ENCODE measurements at places on chromosomes 1 and 21.

GRCh38 chr1:53735681-53736080 lies 3.3 kb downstream of the GLIS1 start:
- no peak for DNase-seq

DNA sequence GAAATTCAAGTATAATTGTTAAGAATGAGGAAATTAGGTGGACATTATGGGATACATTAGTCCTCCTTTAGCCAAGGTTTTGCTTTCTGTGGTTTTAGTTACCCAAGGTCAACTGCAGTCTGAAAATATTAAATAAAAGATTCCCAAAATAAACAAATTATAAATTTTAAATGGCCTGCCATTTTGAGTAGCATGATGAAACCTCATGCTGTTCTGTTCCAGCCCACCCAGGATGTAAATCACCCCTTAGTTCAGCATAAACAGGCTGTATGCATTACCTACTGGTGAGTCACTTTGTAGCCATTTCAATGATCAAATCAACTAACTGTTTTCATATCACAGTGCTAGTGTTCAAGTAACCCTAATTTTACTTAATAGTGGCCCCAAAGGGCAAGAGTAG lies 132.5 kb upstream of the LYPLAL1 start:
- DNase-seq, result no peak

GRCh38 chr1:106290805-106291501 lies 765.5 kb upstream of the PRMT6 start:
- DNase-seq, result no peak

DNA sequence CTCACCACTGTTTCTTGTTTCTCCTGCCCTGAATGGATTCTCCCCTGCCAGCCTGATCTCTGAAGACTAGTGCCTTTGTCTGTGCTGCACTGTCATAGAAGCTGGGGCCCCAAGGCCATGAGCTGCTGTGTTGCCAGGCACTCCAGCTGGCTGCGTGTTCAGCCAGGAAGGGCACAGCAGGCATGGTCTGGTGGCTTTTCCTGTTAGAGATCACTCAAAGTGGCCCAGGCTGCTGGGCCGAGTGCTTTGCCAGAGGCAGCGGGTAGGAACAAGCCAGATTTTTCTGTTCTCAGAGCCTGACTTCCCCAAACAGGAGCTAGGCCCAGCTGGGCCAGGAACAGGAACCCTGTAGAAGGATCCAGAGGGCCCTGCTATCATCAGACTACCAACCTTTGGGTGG lies 5.2 kb downstream of the ADPRS start:
- DNase-seq, result no peak

DNA sequence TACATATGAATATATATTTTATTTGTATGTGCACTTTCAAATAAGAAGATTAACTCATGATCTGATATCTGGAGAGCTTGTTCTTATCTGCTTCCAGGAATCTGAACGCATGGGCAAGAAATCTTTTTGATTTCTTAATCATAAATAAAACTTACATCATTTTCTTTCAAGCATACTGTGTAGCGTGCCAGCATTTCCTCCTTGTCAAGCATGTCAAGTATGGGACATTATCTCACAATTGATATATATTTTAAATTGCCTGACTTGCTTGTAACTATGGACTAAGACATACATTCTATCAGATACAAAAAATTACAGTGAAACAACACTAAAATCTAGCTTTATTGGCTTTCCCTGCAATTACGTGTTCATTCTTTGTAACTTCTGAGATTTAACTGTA lies 1128.2 kb downstream of the PLA2G4A start:
- DNase-seq, result no peak

DNA sequence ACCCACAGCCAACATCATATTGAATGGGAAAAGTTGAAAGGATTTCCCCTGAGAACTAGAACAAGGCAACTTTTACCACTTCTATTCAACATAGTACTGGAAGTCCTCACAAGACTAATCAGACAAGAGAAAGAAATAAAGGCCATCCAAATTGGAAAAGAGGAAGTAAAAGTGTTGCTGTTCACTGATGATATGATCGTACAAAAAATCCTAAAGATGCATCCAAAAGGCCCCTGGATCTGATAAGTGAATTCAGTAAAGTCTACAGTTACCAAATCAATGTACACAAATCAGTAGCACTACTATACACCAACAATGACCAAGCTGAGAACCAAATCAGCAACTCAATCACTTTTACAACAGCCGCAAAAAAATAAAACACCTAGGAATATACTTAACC lies 28.3 kb downstream of the RAB3GAP2 start:
- no peak for DNase-seq

GRCh38 chr1:82264802-82265201 lies 464.1 kb downstream of the ADGRL2 start:
- no peak for DNase-seq

DNA sequence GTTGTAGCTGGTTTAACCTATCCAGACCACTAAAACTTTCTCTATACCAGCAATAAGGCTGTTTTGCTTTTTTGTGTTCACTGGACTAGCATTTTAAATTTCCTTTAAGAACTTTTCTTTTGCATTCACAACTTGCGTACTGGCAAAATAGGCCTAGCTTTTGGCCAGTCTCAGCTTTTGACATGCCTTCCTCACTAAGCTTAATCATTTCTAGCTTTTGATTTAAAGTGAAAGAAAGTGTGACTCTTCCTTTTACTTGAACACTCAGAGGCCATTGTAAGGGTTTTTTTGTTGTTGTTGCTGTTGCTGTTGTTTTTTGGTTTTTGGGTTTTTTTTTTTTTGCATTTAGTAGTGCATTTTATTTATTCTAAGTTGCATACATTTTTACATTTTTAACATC lies 15.2 kb downstream of the RPAP2 start:
- DNase-seq, result peak; percentile 3

DNA sequence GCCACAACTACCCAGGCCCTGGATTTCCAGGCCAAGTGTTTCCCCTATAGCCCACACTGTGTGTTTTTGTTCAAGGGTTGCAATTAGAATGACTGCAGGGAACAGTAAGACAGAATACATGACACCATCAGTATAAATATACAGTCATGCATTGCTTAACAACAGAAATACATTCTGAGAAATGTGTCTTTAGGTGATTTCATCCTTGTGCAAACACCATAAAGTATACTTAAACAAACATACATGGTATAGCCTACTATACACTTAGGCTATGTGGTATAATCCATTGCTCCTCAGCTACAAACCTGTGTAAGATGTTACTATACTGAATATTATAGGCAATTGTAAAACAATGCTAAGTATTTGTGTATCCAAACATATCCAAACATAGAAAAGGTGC lies 7.5 kb upstream of the SLC44A5 start:
- no peak for DNase-seq

DNA sequence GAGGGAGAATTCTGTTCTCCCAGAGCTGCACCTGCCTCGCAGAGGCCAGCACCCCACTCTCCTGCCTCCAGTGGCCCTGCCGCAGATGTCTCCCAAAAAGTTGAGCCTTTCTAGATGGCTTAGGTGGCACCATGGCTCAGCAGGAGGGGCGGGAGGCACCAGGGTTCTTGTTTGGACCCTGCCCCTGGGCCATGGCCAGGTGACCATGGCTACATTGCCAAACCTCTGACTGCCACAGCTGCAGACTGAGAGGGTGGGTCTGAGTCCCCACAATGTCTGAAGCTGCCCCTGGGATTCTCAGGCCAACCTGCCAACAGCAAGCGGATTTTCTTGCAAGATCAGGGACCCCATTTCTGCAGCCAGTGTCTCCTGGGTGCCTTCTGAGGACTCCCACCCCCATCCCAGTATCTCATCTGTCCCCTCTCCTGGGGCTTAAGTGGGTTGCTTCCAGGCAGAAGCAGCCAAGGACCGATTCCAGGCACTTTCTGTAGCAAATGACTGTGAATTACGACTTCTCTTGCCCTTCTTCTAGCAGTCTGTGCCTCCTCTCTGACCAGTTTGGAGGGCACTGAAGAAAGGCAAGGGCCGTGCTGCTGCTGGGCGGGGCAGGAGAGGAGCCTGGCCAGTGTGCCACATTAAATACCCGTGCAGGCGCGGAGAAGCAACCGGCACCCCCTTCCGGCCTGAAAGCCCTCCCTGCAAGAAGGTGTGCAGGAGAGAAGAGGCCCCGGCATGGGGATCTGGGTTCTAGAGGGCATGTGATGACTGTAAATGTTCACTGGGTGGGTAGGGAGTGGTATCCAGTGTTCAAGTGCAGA lies 22.5 kb downstream of the SESN2 start:
- no peak for DNase-seq

DNA sequence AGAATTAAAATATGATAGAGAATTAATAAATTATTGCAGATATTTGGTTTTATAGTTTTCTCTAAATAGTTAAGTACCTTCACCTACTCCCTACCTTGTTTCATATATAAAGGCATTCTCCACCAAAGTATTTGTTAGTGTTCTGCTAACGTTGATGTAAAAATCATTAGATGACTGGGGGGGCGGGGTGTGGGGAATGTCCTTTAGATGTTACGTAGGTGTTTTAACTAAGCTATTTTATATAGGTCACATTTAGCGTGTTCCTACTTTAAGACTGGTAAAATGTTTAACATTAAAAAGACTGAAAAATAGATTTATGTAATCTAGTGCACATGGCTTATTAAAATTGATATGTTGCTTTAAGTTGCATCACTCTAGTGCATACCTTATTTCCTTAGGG lies 48.6 kb downstream of the PTPRC start:
- DNase-seq, result no peak

DNA sequence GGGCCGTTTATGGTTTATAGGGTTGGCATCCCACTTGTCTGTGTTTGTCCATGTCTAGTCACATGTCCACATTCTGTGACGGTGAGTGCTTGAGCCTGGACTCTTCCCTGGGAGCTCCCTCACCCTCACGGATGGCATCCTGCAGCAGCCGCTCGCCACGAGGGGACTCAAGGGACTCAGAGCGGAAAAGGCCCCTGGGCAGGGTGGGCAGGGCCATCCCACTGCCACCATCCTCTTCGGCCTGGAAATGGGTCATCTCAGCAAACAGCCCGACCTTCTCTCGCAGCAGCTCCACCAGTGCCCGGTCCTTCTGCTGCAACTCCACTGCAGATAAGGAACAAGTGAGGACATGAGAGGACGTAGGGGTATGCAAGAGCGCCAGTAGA lies 11.1 kb downstream of the RXFP4 start:
- no peak for DNase-seq
